ENCODE measurements at places on chromosomes 7 and 10.

GRCh38 chr10:114697061-114697598, 39.1 kb upstream of the ABLIM1 start:
- DNase-seq = peak; percentile 36

DNA sequence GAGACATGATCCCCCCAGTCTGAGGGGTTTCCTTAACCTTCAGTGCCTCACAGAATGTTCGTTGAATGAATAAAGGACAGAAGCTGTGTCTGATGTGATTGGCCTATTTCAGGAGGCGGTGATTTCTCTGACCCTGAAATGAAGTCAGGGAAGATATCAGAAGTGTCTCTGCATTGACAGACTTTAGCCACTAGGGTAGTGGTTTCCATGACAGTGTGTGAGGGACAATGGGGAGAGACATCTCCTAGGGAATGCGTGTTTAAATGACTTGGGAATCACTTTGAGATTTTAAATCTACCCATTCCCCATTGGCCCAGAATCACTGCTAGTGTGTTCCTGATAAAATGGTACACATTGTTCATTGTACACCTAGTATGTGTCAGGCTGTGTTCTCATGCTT, 132.0 kb downstream of the CFAP58 start:
- DNase-seq = no peak

- DNase-seq = no peak
These were observed 56.7 kb downstream of the C10orf120 start for GRCh38 chr10:122642726-122643605.

GRCh38 chr10:3071405-3072198, 4.3 kb downstream of the PFKP start:
- no peak for DNase-seq

GRCh38 chr7:148093375-148094166, 497.0 kb upstream of the C7orf33 start:
- no peak for DNase-seq

GRCh38 chr7:82423446-82423845, 20.1 kb downstream of the CACNA2D1 start:
- DNase-seq = no peak

- DNase-seq = no peak
These were observed 4.6 kb downstream of the SH2B2 start for GRCh38 chr7:102291056-102291915.

DNA sequence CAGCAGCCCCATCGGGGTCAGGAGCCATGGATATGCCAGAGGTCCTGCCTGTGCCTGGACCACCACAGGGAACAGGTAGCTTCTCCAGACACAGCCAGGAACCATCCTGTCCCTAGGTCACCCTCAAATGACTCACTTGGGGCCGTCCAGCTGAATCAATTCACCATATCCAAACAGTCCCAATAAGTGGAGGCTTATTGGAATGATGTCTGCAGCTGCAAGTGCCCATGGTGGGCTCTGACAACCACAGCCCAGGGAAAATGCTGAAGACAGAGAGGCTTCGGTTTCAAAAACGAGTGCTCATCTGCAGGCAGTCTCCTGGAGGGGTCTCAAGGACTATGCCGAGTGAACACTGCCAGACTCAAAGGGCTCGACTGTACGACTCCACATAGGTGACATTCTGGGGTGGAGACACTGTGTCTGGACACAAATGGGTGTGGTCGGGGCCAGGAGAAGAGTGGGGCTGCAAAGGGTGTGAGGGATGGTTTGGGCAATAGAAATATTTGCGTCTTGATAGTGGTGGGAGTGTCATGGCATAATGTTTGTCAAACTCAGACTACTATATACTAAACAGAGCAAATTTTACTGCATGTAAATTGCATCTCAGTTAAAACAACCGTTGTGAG, 204.8 kb downstream of the TNS3 start:
- no peak for DNase-seq

- DNase-seq = no peak
These were observed 94.4 kb upstream of the KIAA1217 start for GRCh38 chr10:24114556-24114955.

- DNase-seq = no peak
These were observed 354.7 kb upstream of the CHRM2 start for GRCh38 chr7:136513744-136514143.

Data from head of caudate nucleus (tissue), 42 donors.